ENCODE measurements at places on chromosomes 4 and X.

DNA sequence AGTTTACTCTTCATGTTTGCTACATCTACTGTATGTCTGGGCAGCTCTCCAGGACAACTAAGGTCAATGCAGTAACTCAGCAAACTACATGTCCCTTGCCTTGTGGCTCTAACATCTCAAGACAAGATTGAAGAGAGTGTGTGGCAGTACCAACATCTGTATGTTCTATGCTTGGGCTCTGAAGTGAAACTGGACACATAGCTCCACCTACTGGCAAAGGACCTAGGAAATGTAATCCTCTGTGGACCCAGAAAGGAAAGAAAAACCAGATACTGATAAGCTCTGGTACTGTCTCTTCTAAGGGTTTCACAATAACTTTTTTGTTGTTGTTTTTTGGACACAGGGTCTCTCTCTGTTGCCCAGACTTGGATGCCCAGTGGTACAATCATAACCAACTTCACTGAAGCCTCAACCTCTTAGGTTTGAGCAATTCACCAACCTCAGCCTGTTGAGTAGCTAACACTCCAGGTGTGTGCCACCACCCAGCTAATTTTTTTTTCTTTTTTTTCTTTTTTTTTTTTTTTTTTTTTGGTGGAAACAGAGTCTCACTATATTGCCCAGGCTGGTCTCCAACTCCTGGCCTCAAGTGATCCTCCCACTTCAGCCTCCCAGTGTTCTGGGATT is 64.1 kb downstream of the QDPR start:
- no peak for DNase-seq

DNA sequence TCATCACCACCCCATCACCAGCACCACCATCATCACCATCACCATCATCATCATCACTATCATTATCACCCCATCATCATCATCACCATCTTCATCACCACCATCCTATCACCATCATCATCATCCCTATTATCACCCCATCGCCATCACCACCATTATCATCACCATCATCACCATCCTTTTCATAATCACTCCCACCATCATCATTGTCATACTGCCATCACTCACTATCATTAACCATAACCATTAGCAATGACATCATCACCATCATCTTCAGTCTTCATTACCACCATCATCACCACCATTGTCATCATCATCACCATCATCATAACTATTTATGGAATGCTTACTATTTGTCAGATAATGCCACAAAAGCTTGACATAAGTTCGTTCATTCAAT is 35.7 kb downstream of the CRMP1 start:
- no peak for DNase-seq

DNA sequence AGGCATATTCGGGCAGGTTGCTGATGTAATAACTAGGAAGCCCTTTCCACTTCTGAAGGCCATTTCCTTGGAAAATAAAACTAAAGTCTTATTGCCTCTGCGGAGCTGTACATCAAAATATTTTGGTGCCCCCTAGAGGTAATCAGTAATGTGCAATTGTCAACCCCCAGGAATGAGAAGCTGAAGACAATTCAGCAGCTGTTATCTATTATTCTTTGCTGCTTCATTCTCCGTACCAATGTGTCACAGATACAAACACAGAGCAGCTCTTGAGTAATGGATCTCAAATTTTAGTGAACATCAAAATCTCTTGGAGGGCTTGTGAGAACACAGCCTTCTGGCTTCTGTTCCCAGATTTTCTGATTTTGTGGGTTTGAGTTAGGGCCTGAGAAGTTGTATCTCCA is 3.5 kb upstream of the SLIT2 start:
- DNase-seq, result no peak

DNA sequence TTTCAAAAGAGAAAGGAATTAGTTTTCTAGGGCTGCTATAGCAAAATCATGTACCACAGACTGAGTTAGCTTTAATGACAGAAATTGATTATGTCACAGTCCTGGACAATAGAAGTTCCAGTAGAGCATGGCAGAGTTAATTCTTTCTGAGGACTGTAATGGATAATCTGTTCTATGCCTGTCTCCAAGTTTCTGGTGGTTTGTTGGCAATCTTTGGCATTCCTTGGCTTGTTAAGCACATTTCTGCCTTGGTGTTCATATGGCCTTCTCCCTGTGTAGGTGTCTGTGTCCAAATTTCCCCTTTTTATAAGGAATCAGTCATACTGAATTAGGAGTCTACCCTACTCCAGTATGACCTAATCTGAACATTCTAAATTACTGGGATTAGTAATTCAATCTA is 336.1 kb upstream of the PABPC4L start:
- DNase-seq, result no peak

GRCh38 chr4:72553540-72554337 is 15.3 kb downstream of the ADAMTS3 start:
- DNase-seq, result no peak

GRCh38 chr4:128517096-128517738 is 229.6 kb upstream of the PGRMC2 start:
- DNase-seq, result no peak

GRCh38 chr4:124514588-124514987 is 197.9 kb downstream of the ANKRD50 start:
- DNase-seq, result no peak

DNA sequence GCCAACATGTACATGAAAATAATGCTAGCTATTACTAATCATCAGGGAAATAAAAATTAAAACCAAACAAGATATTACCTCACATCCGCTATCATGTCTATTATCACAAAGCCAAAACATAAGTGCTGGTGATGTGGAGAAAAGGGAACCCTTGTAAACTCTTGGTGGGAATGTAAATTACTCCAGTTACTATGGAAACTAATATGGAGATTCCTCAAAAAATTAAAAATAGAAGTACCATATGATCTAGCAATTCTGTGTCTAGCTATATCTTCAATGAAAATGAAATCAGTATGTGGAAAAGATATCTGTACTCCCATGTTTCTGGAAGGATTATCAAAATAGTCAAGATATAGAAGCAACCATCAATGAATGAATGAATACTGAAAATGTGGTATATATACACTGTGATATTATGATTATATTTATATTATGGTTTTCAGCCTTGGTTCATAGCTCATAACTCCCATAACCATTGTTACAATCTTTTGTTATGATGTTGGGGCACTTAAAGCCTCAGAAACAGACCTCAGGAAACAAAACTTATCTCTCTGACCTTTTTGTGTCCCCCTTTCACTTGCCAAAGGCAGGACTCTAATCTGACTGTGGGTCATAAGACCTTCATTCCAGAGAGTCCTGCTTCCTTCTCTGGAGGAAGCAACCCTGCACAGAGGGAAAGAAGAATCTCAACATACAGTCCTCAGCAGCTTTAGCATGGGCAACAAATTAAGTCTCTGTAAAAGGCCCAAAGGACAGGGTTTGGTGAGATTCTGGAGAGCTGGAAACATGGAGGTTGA is 933.2 kb downstream of the ADGRL3 start:
- DNase-seq, result no peak

DNA sequence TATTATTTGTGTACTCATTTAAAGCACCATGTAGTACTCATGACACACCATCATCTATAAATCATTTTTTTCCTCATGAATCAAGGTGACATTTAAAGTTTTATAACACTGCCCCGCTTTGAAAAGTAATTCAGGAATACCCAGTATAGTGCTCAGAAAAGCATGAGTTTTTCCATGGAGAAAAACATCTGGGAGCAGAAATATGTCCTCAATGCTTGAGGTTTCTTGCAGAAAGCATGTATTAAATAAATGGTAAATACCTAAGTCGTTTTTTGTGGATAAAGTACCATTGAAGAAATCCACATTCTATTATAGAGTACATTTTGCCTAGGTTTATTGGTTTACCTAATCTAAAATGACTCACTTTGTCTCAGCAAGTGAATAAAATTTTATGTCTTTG is 66.2 kb downstream of the UBA6 start:
- DNase-seq, result no peak

- no peak for DNase-seq
These were observed 76.7 kb downstream of the TMEM131L start for GRCh38 chr4:153542834-153543233.
